Fibroblast of the aortic adventitia (primary cell): ENCODE measurements at places on chromosomes 2 and 18. TPM values are rescaled to one million over a fixed set of nuclear protein-coding genes. Genes with fewer than 3 reads are reported as not detected.

COBLL1 gene
- total RNA-seq, result 18.4 and 25.3 TPM in 2 replicates

ZNF892 gene
- 4.9 and 7.3 TPM in 2 replicates for total RNA-seq

GRCh38 chr2:144914622-144915318 is 394.9 kb upstream of the ZEB2 start:
- no peak for DNase-seq

- DNase-seq, result peak; percentile 68
Observed at GRCh38 chr2:143686585-143687164, 557.5 kb downstream of the ARHGAP15 start.

- DNase-seq, result no peak
Observed at GRCh38 chr2:201059961-201060755, 11.3 kb downstream of the HYCC2 start.

DNA sequence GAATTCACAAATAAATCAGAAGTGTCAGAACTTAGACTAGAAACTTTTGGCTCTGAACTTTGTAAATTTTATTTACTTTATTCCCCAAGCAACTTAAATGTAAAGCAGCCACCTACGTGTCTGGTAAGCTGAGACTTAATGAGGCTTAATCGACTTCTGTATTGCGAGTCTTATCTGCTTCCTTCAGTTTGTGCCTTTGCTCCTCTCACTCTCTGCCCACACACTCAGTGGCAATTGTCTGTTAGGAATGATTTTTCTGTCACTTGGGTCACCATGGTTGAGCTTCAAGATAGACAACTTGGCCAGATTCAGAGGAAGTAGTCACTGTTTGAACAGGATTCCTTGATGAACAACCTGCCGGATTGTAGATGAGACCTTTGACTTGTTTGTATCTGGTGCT is 691.4 kb upstream of the FSHR start:
- no peak for DNase-seq

- DNase-seq, result peak; percentile 92
Observed at GRCh38 chr2:64767670-64768468, 114.2 kb upstream of the SERTAD2 start.

GRCh38 chr2:160921386-160921964 is 238.8 kb upstream of the TANK start:
- DNase-seq, result no peak

DNA sequence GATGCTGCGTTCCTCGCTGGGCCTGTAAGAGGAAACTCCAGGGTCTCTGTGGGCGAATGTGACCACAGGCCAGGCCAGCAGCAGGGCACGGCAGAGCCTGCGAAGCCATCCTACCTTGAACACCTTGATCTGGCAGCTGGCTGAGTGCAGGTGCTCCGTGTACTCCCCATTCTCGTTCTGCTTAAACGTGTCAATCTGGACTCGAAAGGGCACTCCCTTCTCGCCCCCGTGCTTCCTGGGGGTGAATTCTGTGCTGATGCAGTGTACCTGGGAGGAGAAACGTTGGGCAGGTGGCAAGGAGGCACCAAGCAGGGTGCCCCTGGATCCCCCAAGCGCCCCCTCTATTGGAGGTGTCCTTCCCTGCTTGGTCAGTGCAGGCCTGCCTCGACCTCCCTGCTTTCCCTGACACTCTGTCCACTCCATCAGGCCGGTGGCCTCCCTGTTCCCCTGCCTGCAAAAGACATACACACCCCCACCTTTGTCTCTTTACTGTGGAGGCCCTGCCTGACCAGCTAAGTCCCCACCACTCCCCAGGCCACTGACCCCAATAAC is 38.2 kb downstream of the TFCP2L1 start:
- no peak for DNase-seq
